ENCODE measurements at places on chromosomes 5 and 9. TPM values are rescaled to one million over a fixed set of nuclear protein-coding genes. Genes with fewer than 3 reads are reported as not detected.

- DNase-seq = no peak
- H3K36me3 ChIP-seq = no peaks in the 10 kb centered on the region
- no peak overlapping the region for H3K4me3 ChIP-seq
- H3K27ac ChIP-seq = no peak overlapping the region
- H3K4me1 ChIP-seq = no peaks in the 10 kb centered on the region
- H3K27me3 ChIP-seq = no peaks in the 10 kb centered on the region
These were observed 282.6 kb downstream of the SPATA31D1 start for GRCh38 chr9:82271106-82271561.

DNA sequence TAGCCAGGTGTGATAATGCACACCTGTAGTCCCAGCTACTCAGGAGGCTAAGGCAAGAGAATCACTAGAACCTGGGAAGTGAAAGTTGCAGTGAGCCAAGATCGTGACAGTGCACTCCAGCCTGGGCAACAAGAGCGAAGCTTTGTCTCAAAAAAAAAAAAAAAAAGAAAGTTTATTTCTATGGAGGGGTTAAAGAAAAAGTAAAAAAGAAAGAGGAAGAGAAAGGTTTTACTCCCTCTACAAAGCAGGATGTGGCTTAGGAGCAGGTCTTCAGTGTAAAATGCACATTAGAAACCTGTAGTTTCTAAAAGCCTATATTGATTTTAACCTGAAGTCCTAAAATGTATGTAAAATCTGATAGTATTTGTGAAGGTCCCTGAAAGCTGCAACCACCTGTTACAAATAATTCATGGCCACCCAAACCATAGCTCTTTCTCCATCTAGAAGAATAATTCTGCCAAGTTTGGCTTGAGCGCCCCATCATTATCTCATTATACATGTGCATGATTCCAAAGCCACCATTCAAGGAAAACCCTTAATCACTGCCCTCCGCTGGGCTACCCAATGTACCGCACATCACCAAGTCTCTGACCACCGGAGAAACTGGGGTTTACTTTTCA lies 3.4 kb downstream of the FNBP1 start:
- peaks cover 38% of the 10 kb centered on the region for H3K4me1 ChIP-seq
- peak overlapping the region; percentile 88 for H3K4me3 ChIP-seq
- DNase-seq = no peak
- no peak overlapping the region for H3K27ac ChIP-seq
- H3K36me3 ChIP-seq = no peaks in the 10 kb centered on the region

DOCK2 gene
- total RNA-seq = 0.77 TPM

GFI1B gene
- total RNA-seq = not detected

GRCh38 chr5:91403438-91403837 lies 20.3 kb upstream of the ARRDC3 start:
- no peaks in the 10 kb centered on the region for H3K36me3 ChIP-seq
- DNase-seq = no peak
- no peaks in the 10 kb centered on the region for H3K4me1 ChIP-seq
- H3K27me3 ChIP-seq = no peaks in the 10 kb centered on the region

SMC2 gene
- 50.0 TPM for total RNA-seq

MEIKIN gene
- not detected for total RNA-seq

DNA sequence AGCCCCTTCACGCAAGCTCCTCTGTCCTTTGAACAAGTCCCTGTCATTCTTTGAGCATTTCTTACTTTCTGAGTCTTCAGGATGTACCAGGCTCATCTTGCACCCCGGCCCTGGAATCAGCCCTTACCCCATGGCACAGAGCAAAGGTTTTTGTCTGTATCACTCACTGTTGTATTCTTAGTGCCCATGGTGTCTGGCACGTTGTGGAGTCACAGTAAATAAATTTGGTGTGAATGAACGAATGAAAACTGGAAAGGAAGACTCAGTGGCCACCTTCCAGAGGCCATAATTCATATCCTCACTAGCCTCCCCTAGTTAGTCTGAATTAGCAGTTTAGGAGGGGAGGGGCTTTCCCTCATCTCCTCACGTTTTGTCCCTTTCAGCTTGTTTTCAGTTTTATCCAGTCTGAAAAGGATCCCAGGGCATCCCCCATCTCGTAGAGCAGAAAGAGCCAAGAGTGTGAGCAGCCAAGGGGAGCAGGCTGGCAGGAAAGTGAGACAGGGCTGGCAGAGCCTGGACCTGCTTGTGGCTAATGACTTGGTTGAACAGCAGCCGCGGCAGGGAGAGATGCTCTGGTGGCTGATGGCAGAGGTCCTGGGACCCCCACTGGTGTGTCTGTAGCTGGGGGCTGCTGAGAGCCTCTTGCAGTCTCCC lies 42.7 kb downstream of the ZNF618 start:
- H3K27ac ChIP-seq = no peak overlapping the region
- no peak for DNase-seq
- H3K4me1 ChIP-seq = peaks cover 18% of the 10 kb centered on the region
- H3K27me3 ChIP-seq = no peaks in the 10 kb centered on the region

Data from neural crest cell (in vitro differentiated cells).